ENCODE measurements at places on chromosomes 11 and 22.

- H3K4me3 ChIP-seq: no peak overlapping the region
- DNase-seq: no peak
- no peaks in the 10 kb centered on the region for H3K36me3 ChIP-seq
- H3K4me1 ChIP-seq: no peaks in the 10 kb centered on the region
- H3K27ac ChIP-seq: no peak overlapping the region
Observed at GRCh38 chr11:80443177-80443576, 1002.3 kb upstream of the TENM4 start.

GRCh38 chr11:110301032-110301431, 4.6 kb upstream of the RDX start:
- DNase-seq: no peak
- no peaks in the 10 kb centered on the region for H3K4me1 ChIP-seq
- no peaks in the 10 kb centered on the region for H3K36me3 ChIP-seq
- H3K27me3 ChIP-seq: no peaks in the 10 kb centered on the region
- no peak overlapping the region for H3K27ac ChIP-seq

DNA sequence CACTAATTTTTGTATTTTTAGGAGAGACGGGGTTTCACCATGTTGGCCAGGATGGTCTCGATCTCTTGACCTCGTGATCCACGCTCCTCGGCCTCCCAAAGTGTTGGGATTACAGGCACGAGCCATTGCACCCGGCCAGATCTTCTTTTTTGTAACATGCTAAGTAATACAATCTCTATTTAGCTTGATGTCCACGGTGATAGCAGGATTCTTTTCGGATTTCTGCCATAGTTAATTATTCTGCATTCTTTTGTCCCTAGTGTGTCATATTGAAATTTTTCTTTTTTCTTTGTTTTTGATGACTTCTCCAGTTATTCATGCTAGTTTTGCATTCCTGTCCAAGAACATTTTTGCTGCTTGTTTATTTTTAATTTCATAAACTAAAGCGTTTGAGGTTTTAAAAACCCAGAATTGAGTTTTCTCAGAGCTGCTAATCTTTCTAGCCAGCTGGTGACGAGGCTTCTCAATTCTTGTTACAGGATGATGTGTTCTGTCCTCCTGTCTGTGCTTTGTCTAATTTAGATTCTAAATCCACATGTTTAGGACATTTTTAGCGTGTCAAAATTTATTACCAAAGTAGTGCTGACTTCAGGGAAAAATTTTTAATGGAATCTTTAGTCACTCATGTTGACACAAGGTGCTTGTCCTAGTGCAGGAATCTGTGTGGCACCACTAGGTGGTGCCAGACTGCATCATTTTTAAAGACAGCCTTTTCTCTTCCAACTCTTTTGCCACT, 21.8 kb downstream of the NF2 start:
- H3K27ac ChIP-seq: no peak overlapping the region
- H3K4me3 ChIP-seq: no peak overlapping the region
- H3K36me3 ChIP-seq: no peaks in the 10 kb centered on the region
- H3K27me3 ChIP-seq: no peaks in the 10 kb centered on the region

GRCh38 chr11:62922653-62923431, 1.7 kb upstream of the CHRM1 start:
- no peak for DNase-seq
- H3K4me3 ChIP-seq: no peak overlapping the region
- H3K27me3 ChIP-seq: peaks cover 38% of the 10 kb centered on the region
- H3K4me1 ChIP-seq: peaks cover 20% of the 10 kb centered on the region

GRCh38 chr11:129871914-129872313, 23.5 kb downstream of the NFRKB start:
- DNase-seq: no peak
- H3K27ac ChIP-seq: no peak overlapping the region
- no peaks in the 10 kb centered on the region for H3K27me3 ChIP-seq
- no peak overlapping the region for H3K4me3 ChIP-seq

DNA sequence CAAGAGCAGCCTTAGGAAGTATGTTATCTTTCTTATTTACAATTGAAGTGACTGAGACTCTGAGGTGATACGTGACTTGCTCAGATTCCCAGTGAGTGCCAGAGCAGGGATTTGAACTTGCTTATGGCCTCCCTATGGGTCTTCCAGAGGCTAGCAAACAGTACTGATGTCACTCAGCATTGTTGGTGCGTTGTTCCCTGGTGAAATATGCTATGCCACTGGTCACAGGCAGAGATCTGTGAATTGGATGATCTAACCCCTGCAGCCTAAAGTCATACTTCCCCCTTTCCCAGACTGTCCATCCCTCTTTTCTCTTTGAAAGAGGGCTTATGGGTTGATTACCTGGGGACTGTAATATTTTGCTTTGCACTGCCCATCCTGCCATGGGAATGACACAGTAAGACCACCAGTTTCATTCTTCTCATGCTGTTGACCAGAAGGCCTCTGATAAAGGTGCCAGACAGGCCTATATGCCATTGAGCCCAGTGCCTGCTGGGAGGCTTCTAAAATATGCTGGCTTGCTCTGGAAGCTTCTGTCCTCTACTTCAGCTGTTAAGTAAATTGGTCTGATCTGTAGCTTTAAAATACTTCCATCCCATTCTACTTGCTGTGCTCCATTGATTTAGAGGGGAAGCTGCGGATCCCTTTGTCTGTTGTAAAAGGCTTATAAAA, 152.2 kb upstream of the E2F8 start:
- no peaks in the 10 kb centered on the region for H3K4me1 ChIP-seq
- no peaks in the 10 kb centered on the region for H3K27me3 ChIP-seq
- H3K4me3 ChIP-seq: no peak overlapping the region
- H3K27ac ChIP-seq: no peak overlapping the region

- H3K4me1 ChIP-seq: peaks cover 67% of the 10 kb centered on the region
- H3K27ac ChIP-seq: no peak overlapping the region
- DNase-seq: no peak
- no peak overlapping the region for H3K4me3 ChIP-seq
Observed at GRCh38 chr11:128310676-128311445, 276.5 kb downstream of the ETS1 start.

DNA sequence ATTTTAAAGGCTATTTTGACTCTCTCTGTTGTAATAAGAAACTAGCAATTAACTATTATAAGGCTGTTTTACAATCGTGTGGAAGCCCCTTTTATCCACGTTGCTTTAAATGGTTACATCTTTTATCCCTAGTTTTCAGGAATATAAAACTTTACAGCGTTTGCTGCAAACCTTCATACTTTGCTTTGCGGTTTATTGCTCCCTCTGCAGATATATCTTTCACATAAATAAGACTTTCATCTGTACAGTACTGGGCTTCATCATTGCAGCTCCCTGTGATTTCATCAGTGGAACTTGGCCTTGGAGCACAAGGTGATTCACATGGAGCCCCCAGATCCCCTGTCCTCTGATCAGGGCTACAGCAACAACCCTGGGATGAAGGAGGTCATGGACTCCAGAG, 25.6 kb downstream of the HTR3A start:
- DNase-seq: no peak
- no peak overlapping the region for H3K4me3 ChIP-seq
- H3K4me1 ChIP-seq: no peaks in the 10 kb centered on the region
- H3K36me3 ChIP-seq: no peaks in the 10 kb centered on the region
- H3K27ac ChIP-seq: no peak overlapping the region

GRCh38 chr11:130202009-130202817, 42.6 kb downstream of the ST14 start:
- no peaks in the 10 kb centered on the region for H3K36me3 ChIP-seq
- H3K4me1 ChIP-seq: no peaks in the 10 kb centered on the region
- H3K4me3 ChIP-seq: no peak overlapping the region

- no peaks in the 10 kb centered on the region for H3K27me3 ChIP-seq
- no peak overlapping the region for H3K27ac ChIP-seq
- no peak overlapping the region for H3K4me3 ChIP-seq
- DNase-seq: peak; percentile 66
Observed at GRCh38 chr11:75214411-75214821, 26.2 kb upstream of the TPBGL start.

GRCh38 chr11:11345099-11345498, 8.0 kb downstream of the CSNK2A3 start:
- no peak for DNase-seq
- H3K4me1 ChIP-seq: no peaks in the 10 kb centered on the region
- no peaks in the 10 kb centered on the region for H3K27me3 ChIP-seq
- no peak overlapping the region for H3K4me3 ChIP-seq
- H3K27ac ChIP-seq: no peak overlapping the region

GRCh38 chr11:7251836-7252682, at the start of gene SYT9:
Gene SYT9 (plus strand): TSS chr11:7251904. CDS start chr11:7252187, 283 bp downstream.
- H3K27ac ChIP-seq: no peak within 1 kb of the TSS
- no peaks in the 10 kb centered on the region for H3K36me3 ChIP-seq
- no peak within 1 kb of the TSS for H3K4me3 ChIP-seq
- peaks cover 3% of the 10 kb centered on the region for H3K27me3 ChIP-seq

GRCh38 chr11:64676261-64676615, 46.8 kb downstream of the NRXN2 start:
- no peaks in the 10 kb centered on the region for H3K4me1 ChIP-seq
- H3K36me3 ChIP-seq: no peaks in the 10 kb centered on the region
- H3K4me3 ChIP-seq: no peak overlapping the region
- DNase-seq: no peak

GRCh38 chr11:46348566-46349401, 1.5 kb downstream of the DGKZ start:
- H3K4me1 ChIP-seq: peaks cover 81% of the 10 kb centered on the region
- peak overlapping the region; percentile 63 for H3K27ac ChIP-seq
- no peaks in the 10 kb centered on the region for H3K27me3 ChIP-seq
- peak; percentile 70 for DNase-seq
- H3K36me3 ChIP-seq: no peaks in the 10 kb centered on the region

- H3K4me1 ChIP-seq: no peaks in the 10 kb centered on the region
- no peak overlapping the region for H3K4me3 ChIP-seq
- H3K36me3 ChIP-seq: no peaks in the 10 kb centered on the region
- no peaks in the 10 kb centered on the region for H3K27me3 ChIP-seq
Observed at GRCh38 chr11:10784232-10785145, 24.2 kb downstream of the EIF4G2 start.

GRCh38 chr11:58900479-58901420, 38.5 kb upstream of the GLYATL1 start:
- H3K27ac ChIP-seq: no peak overlapping the region
- H3K36me3 ChIP-seq: no peaks in the 10 kb centered on the region
- no peak overlapping the region for H3K4me3 ChIP-seq
- no peak for DNase-seq
- no peaks in the 10 kb centered on the region for H3K4me1 ChIP-seq

GRCh38 chr22:31973739-31974138, 29.4 kb downstream of the YWHAH start:
- no peak for DNase-seq
- H3K4me1 ChIP-seq: peaks cover 12% of the 10 kb centered on the region
- no peak overlapping the region for H3K4me3 ChIP-seq
- H3K27ac ChIP-seq: no peak overlapping the region

GRCh38 chr11:66459138-66459778, 7.4 kb upstream of the PELI3 start:
- peaks cover 6% of the 10 kb centered on the region for H3K4me1 ChIP-seq
- no peak for DNase-seq
- no peak overlapping the region for H3K4me3 ChIP-seq
- no peak overlapping the region for H3K27ac ChIP-seq

DNA sequence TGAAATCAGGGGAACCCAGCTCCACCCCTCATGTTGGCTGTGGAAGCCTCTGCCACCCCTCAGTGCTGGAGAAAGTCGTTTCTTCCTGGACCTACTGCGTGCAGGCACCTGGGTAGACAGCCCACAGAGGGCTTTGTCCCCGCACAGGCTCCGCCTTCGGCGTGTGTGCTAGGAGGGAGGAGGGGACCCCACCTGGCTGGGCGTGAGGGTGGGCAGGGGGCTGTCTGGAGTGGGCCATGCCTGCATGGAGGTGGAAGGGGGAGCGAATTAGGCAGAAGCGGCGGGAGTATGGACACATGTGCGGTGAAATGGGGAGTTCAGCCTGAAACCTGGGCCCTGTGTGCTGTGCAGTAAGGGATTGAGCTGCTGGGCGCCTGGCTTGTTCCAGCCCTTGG, 49.3 kb downstream of the FBLN1 start:
- H3K27ac ChIP-seq: no peak overlapping the region
- no peaks in the 10 kb centered on the region for H3K27me3 ChIP-seq
- peak; percentile 6 for DNase-seq
- H3K36me3 ChIP-seq: no peaks in the 10 kb centered on the region
- no peak overlapping the region for H3K4me3 ChIP-seq
- no peaks in the 10 kb centered on the region for H3K4me1 ChIP-seq

DNA sequence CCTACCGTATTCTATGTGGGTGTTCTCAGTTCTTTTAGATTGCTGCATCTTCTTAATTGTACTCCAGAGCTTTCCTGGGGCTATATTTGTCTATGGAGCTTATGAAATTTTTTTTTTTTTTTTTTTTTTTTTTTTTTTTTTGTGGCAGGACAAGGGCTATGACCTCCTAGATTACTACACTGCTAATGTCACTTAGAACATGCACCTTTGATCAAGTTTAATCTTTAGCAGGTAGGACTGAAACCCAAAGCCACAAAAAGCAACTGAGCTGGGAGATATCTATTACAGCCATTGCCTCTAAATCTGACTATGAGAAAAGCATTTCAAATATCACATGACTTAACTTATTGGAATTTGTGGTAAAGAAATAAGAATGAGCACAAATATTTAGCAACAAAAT, 21.7 kb upstream of the ABTB2 start:
- no peak overlapping the region for H3K4me3 ChIP-seq
- no peak overlapping the region for H3K27ac ChIP-seq
- no peaks in the 10 kb centered on the region for H3K4me1 ChIP-seq
- no peaks in the 10 kb centered on the region for H3K36me3 ChIP-seq
- no peak for DNase-seq

DNA sequence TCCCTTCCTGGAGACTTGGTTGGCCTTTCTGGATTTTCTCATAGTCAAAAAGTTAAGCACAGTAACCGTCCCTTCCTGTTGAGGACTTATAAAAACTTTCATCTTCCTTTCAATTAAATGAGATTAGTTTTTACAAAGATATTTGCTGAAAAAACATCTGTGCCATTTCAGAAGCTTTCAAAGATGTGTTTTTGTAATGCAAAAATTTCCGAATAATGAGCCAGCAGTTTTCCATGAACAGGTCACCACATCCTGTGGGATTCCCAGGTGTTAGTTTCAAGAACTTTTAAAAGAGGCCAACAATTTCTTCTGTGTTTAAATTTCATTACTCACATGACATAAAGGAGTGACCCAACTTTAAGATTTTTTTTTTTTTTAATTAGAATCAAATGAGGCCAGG, 18.0 kb downstream of the NUP50 start:
- no peak overlapping the region for H3K4me3 ChIP-seq
- H3K4me1 ChIP-seq: peaks cover 23% of the 10 kb centered on the region
- H3K27ac ChIP-seq: no peak overlapping the region

DNA sequence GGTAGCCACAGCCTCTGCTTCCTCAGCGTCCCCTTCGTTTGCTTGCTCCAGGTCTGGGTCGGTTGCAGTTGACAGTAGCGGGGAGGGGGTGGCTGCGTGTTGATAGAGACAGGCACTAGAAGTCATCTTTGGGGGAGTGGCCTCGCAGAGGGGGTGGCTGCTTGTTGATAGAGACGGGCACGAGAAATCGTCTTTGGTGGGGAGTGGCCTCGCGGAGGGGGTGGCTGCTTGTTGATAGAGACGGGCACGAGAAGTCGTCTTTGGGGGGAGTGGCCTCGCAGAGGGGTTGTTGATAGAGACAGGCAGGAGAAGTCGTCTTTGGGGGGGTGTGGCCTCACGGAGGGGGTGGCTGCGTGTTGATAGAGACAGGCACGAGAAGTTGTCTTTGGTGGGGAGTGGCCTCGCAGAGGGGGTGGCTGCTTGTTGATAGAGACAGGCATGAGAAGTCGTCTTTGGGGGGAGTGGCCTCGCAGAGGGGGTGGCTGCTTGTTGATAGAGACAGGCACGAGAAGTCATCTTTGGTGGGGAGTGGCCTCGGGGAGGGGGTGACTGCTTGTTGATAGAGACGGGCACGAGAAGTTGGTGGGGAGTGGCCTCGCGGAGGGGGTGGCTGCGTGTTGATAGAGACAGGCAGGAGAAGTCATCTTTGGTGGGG, 328.3 kb downstream of the TBC1D22A start:
- peak overlapping the region; percentile 8 for H3K4me3 ChIP-seq
- H3K27ac ChIP-seq: no peak overlapping the region
- H3K4me1 ChIP-seq: peaks cover 5% of the 10 kb centered on the region
- H3K36me3 ChIP-seq: no peaks in the 10 kb centered on the region
